ENCODE measurements at places on chromosomes 5 and 9.

GRCh38 chr5:169814522-169814921 lies 165.8 kb downstream of the INSYN2B start:
- no peak for DNase-seq

DNA sequence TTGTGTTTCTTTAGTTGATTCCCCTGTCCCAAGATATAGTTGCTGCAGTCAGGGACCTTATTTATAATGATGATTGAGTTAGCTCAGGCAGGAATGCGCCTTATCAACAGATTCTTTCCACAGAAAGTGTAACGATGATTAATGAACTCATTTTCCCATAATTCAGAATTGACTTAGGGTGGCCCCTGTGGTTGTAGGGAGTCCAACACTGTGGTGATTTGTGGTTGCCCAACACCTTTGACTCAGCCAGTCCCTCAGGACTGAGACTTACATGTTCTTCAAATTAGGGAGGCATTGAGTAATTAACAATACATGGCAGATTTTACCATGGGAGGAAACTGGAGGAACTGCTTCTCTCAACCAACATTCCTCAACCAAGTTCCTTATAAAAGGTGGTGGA lies 221.9 kb downstream of the GABRG2 start:
- no peak for DNase-seq

- DNase-seq: no peak
Measured at GRCh38 chr5:175731756-175732465, 74.0 kb downstream of the HRH2 start.

GRCh38 chr9:129904734-129905133 lies 69.5 kb downstream of the USP20 start:
- DNase-seq: no peak

GRCh38 chr5:90015584-90016018 lies 394.0 kb downstream of the CETN3 start:
- no peak for DNase-seq

DNA sequence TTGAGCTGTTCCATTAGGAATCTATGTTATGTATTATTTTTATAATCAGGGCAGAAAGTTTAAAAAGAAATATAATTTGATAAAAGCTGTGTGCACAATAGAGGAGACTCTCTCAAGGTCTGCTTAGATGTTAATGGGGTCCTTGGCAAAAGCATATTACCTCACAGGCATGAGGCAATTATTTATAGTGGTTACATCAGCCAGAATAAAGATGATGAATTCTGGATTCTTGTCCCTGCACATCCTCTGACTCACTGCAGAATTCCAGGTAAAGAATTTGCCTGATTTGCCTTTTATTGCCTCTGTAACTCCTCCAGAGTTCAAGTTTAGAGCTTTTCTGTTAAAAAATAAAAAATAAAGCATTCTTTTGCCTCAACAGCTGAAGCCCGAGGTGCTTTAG lies 253.6 kb downstream of the MAST4 start:
- no peak for DNase-seq

DNA sequence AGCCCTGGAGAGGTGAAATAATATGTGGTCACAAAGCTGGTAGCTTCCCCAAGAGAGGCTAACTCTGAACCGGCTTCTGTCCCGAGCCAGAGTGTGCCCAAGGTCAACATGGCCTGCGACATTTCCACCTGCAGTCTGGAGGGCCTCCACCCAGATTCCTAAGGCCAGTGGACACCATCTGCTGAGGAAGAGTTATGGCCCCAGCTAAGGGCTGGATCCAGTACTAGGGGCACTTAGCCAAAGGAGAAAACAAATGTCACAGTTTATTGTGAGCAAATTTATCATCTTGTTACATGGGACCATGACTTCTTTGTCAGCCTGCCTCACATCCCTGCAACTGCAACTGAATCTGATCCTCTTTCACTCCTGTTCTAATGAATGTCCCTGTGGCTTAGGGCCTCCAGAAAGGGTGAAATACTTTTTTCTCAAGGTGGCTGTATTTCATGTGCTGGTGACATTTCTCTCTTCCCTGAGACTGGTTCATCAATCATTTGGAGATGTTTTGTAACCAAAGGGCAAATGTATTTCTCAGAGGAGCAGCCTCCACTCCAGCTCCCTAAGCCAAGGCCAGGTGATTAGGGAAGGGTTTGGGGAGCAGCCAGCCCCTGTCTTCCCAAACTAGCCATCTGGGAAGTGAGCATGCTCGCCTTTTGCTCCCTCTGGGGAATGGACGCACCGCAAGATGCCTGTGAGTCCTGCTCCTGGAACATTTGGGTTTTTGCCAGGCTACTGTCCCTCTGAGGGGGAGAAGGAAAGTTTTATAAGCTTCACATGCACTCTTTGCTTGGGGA lies 148.3 kb downstream of the CMYA5 start:
- DNase-seq: no peak

- peak; percentile 83 for DNase-seq
Measured at GRCh38 chr9:93268551-93269314, 84.8 kb downstream of the WNK2 start.

DNA sequence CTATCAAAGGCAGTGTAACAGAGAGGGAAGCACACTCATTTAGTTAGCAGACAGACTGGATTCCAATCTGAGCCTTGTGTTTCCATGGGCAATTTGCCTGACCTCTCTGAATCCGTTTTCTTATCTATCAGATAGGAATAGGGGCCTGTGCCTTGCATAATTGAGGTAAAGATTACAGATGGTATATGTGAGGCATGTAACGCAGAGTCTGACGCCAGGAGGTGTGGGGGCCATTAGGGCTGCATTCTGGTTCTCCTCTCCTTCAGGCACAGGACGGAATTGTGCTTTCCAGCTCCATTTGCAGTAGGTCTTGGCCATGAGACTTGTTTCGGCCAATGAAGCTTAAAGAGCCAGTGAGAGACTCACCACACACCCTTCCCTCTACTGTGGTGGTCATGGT lies 97.6 kb downstream of the FRMD3 start:
- no peak for DNase-seq

- DNase-seq: no peak
Measured at GRCh38 chr5:104431002-104431620, 868.5 kb upstream of the NUDT12 start.

GRCh38 chr5:111738118-111738517 lies 18.9 kb downstream of the NREP start:
- no peak for DNase-seq

DNA sequence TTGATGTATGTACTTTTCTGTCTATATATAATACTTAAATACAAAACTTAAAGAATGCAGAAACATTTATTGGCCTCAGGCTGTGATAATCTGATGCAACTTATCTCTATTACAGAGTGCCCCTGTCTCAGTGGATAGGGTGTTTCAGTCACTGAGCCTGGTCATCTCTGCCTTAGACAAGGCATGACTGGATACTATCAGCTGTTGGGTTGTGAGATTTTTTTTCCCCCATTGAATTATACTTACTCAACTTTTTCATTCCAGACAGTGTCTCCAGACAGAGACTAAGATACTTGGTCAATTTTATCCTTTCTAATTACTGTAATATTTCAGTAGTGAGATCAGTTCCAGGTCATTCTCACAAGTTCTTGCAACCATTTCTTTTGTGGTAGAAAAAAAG lies 26.7 kb downstream of the XRCC4 start:
- DNase-seq: no peak

DNA sequence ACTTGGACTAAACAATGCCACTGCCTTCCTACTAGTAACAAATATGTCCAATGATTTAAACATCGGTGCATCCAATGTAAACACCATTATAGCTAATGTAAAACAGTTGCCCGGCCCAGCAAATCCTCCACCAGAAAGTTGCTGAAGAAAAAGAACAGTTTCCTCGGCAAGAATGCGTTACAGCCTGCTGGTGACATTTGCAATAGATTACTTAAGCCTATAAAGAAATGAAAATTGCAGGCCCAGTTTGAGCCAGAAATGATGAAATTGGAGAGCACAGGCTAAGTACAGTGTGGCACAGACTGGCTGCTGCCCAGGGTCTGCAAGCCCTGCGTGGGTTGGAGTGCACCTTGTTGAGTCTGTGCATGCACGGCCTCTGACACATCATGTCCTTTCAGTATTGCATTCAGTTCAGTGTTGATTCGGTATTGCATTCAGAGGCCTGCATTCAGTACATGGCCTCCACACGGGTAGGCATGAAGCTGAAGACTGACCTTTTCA lies 406.0 kb upstream of the KLF4 start:
- no peak for DNase-seq

GRCh38 chr5:55570570-55570969 lies 35.8 kb upstream of the PLPP1 start:
- no peak for DNase-seq

DNA sequence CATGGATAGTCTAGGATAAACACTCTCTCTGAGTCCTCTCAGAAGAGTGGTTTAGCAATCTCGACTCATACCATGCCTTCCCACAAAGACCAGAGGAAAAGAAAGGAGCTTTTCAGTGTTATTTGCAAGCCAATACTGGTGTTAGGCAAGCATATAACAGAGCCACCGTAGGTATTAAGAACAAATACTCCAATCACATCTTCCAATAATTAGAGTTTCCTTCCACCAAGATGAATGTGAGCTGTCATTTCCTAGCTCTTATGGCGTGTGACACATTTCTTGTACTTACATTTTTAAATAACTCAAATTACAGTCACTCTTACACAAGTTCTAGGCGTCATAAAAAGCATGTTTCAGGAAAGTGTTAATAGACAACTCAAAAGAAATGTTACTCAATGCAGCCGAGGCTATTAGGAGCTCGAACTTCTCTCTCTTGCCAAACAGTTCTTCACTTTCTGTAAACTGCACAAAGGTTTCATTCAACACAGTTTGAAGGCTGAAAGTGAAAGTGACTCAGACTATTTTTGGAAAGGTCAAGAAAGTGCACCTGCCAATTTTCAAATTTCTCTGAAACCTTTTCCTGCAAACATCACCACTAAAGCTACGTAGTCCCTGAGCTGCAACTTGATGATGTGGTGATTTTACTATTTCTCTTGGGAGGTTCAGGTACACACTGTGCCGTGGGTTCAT lies 153.8 kb downstream of the AUH start:
- DNase-seq: no peak

GRCh38 chr5:45672271-45672670 lies 23.9 kb downstream of the HCN1 start:
- DNase-seq: no peak

GRCh38 chr5:92553326-92553725 lies 1027.7 kb downstream of the NR2F1-AS1 start:
- DNase-seq: no peak

All from DMS79 treated with DMSO at 0.1 percent for 48 hours (cell line).